ENCODE measurements at places on chromosomes 4 and X. TPM values are rescaled to one million over a fixed set of nuclear protein-coding genes. Genes with fewer than 3 reads are reported as not detected.

GPR50 gene
- total RNA-seq = not detected

EREG gene
- total RNA-seq = 0.13 TPM

ATP6AP1 gene
- 56.7 TPM for total RNA-seq

FHIP1A gene
- total RNA-seq = 2.9 TPM

PRRG1 gene
- total RNA-seq = 4.5 TPM

SPP1 gene
- total RNA-seq = 788 TPM

DMP1 gene
- total RNA-seq = not detected

DUX4 gene
- total RNA-seq = not detected

Data from HepG2 (cell line).